Stimulated activated CD8-positive, alpha-beta memory T cell treated with anti-CD3 and anti-CD28 coated beads, Interleukin-7, amount 100 ng/mL, for 1 hour (primary cell): ENCODE measurements at places on chromosomes 2 and 18.

DNA sequence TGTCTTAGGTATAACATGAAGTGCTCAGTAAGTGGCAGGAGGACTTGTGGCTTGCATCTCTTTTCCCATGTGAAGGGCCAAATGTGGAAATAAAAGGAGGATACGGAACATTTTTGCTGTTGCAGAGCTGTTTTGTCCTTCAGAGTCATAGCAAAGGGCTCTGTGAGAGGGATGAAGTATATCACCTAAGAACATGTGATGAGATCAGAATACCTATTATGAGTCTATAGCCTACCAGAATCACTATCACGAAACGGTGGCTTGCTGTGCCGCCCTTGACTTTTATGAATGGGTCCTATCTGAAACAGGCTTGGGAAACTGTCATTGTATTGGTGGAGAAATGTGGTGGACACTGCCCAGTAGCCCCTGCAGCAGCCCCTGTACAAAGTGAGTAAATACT lies 67.0 kb upstream of the ITGB6 start:
- no peak for DNase-seq

- no peak for DNase-seq
Measured at GRCh38 chr2:50722776-50723175, 309.2 kb downstream of the NRXN1 start.

DNA sequence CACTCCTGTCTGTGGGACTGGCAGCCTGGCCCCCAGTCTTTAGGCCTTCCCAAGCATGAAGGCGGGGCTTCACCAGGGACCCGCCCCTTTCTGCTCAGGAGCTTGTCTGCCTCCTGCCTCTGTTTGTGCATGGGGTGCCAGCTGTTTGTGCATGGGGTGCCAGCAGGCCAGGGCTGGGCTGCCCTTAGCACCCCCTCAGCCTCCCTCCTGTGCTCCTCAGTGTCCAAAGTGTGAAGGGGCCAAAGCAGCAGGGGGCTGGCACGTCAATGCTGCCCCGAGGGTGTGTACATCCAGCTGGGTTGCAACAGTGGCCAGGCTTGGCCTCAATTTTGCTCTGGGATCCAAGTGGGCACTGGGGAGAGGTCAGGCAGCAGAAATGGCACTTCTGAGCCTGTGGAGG lies 298.0 kb upstream of the GALNT5 start:
- no peak for DNase-seq

GRCh38 chr18:8328126-8328525 lies 281.1 kb upstream of the RAB12 start:
- DNase-seq = no peak
